ENCODE measurements at places on chromosomes 12 and 14.

DNA sequence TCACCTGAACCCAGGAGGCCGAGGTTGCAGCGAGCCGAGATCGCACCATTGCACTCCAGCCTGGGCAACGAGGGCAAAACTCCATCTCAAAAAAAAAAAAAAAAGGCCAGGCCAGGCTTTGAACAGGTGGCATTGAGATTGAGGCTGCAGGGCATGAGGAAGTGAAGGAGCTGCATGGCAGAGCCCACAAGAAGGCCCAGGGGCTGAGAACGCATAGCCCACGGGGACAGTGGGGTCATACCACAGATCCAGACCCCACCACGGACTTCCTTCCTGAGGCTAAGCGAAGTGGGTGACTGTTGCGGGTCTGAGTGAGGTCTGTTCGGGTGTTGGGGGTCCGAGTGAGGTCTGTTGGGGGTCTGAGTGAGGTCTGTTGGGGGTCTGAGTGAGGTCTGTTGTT, 7.8 kb downstream of the JAG2 start:
- no peak for DNase-seq

- no peak for DNase-seq
These were observed 57.1 kb downstream of the NUAK1 start for GRCh38 chr12:106081606-106082005.

DNA sequence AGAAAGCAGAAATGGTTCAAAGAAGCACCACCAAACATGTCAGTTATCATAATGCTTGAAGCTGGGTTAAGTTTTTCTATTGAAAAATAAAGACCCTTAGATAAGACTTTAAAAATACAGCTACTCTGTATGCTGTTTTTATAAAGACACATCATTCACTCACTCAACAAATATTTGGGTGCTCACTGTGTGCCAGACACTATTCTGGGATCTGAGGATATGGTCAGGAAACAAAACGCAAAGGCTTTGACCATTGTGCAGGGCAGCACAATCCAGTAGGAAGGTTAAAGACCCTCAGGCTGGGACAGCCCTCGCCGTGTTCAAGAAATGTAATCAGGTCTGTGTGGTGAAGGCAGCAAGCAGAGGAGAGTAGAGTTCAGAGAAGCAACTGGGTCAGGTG, 38.0 kb upstream of the DPY19L2 start:
- DNase-seq = no peak

GRCh38 chr12:45407981-45408728, 192.3 kb downstream of the ANO6 start:
- DNase-seq = no peak

- DNase-seq = no peak
These were observed 142.5 kb downstream of the EFCAB11 start for GRCh38 chr14:89811954-89812575.

DNA sequence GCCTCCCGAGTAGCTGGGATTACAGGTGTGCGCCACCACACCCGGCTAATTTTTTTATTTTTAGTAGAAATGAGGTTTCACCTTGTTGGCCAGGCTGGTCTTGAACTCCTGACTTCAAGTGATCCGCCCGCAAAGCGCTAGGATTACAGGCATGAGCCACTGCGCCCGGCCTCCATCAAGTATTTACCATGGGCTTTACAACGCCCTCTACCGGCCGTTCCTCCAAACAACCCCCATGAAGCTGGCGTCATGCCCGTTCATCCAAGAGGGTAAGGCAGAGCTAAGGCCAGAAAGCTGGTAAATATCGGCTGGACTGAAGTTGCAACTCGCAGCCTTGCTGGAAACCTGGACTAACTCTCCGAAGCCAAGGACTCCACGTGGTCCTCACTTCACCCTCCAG, 41.6 kb downstream of the RNF34 start:
- no peak for DNase-seq

- no peak for DNase-seq
These were observed 143.5 kb downstream of the SCARB1 start for GRCh38 chr12:124720004-124720680.

DNA sequence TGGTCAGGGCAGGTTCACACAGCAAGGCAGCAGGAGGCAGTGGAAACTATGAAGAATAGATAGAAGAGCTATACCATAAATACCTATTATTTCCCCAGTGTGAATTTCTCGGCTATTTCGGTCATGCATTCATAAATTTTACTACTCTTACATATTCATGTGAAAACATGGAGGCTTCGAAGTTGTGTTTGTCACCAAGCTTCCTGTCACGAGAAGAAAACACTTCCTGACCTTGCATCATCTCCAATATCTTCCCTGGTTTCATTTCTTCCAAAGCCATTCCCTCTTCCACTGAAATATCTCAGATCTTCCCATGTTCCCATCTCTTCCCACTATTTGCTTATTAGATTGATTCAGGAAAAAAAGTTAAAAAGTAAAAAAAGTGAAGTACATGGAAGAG, 80.4 kb downstream of the CPNE8 start:
- DNase-seq = no peak

DNA sequence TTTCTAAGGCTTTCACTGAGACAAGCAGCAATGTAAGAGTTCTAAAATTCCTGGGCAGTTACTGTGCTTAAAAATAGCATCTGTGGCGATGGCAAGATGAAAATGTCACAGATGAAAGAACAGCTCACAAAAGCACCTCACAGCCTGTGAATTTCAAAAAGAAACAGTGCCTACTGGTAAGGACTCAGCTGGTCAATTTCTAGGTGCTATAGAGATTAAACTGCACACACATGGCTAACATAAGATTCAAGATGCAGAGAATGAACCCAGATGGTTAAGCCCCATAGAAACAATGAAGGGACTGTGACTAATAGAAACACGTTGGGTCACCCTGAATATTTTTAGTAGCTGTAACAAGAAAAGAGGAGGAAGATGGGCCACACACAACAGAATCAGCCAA, 12.0 kb upstream of the IL26 start:
- no peak for DNase-seq

- DNase-seq = no peak
These were observed 179.2 kb downstream of the EMP1 start for GRCh38 chr12:13375583-13376345.

DNA sequence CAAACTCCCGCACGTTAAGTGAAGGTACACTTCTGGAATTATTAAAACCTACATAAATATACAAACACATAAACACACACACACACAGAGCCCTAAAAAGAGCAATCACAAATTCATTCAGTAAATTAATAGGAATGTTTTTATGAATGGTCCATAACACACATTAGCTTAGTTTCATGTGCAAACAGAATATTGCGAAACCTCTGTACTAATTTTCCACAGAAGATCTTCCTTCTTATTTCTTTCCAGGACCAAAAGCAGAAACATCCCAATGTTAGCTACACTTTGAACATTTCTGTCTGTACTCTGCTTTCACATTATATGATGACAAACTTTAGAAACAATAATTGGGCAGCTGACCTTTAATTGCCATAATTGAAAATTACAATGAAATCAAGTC, 101.6 kb downstream of the SOX5 start:
- DNase-seq = no peak

- DNase-seq = no peak
These were observed 1102.8 kb downstream of the BCL11B start for GRCh38 chr14:98169170-98169587.

DNA sequence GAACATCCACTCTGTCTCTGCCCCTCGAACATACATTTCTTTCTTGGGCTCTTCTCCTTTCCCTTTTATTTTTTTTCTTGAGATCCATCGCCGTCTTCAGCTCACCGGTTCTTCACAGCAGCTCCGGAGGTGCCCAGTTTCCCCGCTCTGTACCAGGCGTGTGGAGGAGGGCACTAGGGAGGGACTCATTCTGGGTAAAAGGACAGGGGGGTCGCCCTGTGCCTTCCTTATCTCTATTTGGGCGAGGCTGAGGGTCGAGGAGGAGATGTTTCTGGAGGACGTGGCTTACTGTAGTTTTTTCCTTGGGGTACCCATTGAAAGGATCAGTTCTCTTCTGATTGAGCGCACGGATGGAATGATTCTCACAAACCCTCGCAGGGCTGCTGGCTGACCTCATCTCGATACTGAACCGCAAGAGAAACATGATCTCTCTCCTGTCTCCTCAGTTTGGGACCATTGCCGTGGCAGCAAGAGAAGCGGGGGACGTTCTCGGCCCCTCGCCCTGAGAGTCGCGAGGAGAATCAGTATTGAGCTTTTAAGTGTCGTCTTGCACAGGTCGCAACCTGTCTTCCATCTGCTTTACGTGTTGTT, 386 bp downstream of the LIN52 start:
- DNase-seq = no peak

GRCh38 chr12:69704357-69704756, 5.3 kb upstream of the BEST3 start:
- DNase-seq = no peak

GRCh38 chr12:20426191-20426590, 57.9 kb downstream of the PDE3A start:
- no peak for DNase-seq

DNA sequence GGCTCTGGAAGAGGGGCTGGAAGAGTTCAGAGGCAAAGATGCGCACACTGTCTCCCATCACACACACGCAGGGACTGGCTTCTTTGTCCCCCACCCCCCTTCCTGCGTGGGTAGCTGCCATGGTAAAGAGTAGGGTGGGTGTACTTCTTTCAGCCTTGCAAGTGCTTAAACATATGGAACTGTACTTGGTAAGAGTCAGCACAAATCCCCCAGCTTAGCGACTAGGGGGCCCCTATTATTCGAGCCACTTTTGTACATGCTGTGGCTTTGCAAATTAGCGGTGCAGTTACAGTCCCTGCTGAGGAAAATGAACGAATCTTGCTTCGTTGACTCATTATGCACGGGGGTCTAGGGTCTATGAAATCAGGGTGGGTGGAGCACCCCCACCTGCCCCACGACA, 123.8 kb downstream of the AACS start:
- DNase-seq = no peak

DNA sequence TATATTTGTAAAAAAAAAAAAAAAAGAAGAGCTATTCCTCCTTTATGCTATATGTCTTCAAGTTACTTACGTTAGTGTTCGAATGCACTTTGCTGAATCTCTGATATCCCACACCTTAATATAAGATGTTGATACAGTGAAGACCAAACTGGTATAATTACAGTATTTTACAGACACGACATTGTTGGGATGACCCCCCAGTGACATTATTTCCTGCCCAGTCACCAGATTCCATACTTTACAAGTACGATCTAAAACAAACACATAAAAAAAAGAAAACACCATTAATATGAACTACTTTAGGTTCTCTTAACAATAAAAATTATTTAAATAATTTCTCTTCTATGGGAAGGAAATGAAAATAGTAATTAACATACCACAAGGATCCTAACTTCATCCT, 133.4 kb downstream of the KIF21A start:
- no peak for DNase-seq

DNA sequence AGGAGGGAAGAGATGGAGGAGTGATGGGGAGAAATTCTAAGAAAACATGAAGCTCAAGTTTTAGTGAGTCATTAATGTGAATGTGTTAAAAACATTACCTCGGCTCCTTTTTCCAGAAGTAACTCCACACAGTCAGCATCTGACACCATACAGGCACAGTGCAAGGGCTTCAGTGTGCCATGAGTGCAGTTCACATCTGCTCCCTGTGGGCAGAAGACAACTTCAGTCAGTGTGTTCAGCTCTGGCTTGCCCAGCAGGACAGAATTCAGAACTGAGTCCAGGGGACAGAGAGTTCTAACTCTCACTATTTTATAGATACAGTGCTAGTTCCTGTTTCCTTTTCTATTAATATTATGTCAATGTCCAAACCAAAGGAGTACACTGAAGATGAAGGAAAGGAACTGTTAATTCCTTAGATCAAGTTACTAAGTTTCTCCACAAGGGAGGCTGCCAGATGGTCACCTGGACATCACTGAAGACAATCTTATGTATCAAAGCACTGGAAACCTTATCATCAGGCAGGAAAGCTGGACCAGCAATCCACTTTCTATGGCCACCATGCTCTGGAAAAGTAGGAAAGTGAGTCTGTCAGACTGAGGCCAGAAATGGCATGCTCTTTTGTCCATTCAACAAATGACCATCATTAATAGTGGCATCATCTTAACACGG, 6.1 kb downstream of the ASB8 start:
- no peak for DNase-seq

- no peak for DNase-seq
These were observed 70.8 kb downstream of the POLR3B start for GRCh38 chr12:106428384-106428783.

- DNase-seq = peak; percentile 39
These were observed 10.9 kb upstream of the KRT77 start for GRCh38 chr12:52713960-52714886.

- no peak for DNase-seq
These were observed 85.5 kb downstream of the SSPN start for GRCh38 chr12:26280869-26281268.

DNA sequence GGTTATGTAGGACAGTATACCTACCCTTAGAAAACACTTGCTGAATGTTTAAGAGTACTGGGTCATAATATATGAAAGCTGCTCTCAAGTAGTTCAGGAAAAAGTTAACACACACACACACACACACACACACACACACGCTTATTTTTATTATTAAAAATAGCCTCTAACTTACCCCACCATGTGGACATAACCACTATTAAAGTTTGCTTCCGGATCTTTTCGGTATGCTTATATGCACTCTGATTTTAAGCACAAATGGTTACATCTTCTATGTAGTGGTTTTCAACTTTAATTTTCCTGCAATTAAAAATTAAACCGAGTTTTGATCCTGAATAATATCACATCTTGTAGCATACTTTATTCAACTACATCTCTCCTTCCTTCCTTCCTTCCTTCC, 84.9 kb upstream of the TRAF3 start:
- DNase-seq = no peak

DNA sequence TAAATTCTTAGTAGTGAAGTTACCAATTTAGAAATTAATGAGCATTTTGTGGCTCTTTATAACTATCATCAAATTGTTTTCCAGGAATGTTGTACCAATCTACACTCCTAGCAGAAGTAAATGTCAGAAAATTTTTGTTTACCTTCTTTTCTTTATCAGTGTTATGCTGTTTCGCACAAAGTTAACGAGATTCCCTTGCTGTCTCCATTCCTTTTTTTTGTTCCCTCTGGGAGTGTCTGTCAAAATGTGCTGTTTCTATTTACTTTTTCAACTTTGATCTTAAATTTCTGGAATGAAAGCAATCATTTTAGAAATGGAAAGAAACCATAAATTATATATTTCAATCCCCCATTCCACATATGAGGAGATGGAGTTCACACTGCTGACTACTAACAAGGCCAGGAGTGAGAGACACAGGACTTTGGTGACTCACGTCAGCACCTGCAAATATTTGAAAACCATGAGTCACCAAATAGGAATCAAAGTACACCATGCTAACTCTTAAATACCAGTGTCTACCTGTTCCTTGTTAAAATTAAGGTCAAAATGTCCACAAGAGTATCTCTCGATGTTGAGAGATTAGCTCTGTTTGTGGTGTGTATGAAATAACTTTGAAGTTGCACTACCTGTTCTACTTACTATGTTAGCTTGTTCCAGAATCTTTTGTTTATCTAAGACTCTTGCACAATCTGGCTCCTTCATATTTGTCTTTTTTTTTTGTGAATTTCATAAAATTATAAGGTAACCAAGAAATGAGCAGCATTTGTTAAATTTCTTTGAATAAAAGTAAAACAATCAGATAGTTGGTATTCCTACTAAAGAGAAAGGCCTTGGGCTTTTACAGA, 106.0 kb downstream of the RMST start:
- no peak for DNase-seq

- no peak for DNase-seq
These were observed 13.4 kb upstream of the PTGDR start for GRCh38 chr14:52254086-52254485.
